Activated T-cell treated with anti-CD3 and anti-CD28 coated beads, Interleukin-2, amount 50 U/mL, for 4 hours (primary cell): ENCODE measurements at places on chromosomes 2 and 18. TPM values are rescaled to one million over a fixed set of nuclear protein-coding genes. Genes with fewer than 3 reads are reported as not detected.

POTEC gene
- total RNA-seq = not detected

GRCh38 chr2:121472470-121472993 is 58.1 kb upstream of the RNU4ATAC start:
- no peak for DNase-seq

DNA sequence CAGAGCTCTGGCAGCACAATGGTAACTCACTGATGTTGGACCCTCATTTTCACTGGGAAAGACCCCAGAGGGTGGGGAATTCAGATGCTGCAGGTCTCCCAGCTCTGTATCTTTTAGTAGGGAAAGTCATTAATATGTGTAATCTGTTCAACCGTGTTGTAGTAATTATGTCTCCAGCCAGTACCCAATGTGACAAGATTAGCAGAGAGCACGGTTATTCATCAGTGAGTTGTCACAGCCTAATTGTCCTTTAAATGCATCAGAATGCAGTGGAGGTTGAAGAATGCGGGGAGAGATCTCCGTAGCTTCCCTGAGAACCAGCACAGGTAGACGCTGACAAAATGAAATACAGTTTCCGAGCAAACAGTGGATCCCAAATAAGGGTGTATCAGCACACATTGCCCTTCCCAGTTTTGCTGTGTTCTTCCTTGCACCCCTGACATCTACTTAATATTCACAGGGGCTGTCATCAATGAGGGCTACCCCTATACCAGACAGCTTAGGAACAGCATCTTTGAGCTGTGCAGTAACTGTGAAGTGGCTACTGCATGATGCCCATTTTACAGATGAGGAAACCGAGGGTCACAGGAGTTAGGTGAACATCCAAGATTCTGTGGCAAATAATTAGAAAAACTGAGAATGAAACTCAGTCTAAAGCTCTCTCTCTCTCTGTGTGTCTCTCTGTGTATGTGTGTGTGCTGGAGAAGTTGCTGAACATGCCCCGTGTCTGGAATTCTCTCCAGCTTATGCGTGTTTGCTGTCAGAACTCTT is 430.4 kb upstream of the HS6ST1 start:
- DNase-seq = no peak

MDH1B gene
- 0.29 TPM for total RNA-seq
